Pancreas (tissue), 10 donors: ENCODE measurements at places on chromosomes 2 and 18. TPM values are rescaled to one million over a fixed set of nuclear protein-coding genes. Genes with fewer than 3 reads are reported as not detected.

DNA sequence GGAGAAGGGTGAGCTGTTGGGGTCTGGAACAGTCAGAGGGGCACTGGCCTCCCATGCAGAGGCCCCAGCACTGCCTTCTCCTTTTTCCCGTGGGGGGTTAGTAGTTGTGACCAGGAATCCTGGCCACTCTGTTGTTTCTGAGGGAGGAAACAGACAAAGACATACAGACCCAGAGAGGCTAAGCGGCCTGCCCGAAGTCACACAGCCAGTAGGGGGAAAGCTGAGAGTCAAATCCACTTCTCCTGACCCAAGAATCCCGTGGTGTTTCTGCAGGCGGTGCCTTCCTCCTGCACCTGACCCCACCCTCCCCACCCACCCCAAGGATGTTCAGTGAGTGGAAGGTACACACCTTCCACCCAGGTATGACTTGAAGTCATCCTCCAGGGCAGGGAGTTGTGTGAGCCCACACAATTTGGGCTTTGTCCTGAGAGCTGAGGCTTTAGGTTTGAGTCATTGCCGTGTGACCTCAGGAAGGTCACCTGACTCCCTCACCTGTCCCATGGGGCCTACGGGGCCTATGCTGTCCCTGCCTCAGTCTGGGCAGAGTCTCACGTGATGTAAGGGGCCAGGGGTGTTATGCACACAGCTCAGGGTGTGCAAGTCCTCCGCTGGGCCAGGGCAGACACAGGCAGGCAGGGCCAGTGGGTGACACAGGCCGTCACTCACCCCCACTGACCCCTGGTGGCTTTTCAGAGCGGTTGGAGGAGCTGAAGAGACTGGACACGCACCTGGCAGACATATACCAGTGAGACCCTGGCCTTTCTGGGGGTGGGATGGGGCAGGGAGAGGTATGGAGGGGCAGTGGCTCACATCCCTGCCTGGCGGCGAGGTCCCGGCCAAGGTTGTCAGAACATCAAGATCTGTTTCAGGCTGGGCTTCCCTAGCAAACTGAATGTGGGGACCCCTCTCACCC is 5.0 kb downstream of the NT5DC4 start:
- DNase-seq: no peak

DNA sequence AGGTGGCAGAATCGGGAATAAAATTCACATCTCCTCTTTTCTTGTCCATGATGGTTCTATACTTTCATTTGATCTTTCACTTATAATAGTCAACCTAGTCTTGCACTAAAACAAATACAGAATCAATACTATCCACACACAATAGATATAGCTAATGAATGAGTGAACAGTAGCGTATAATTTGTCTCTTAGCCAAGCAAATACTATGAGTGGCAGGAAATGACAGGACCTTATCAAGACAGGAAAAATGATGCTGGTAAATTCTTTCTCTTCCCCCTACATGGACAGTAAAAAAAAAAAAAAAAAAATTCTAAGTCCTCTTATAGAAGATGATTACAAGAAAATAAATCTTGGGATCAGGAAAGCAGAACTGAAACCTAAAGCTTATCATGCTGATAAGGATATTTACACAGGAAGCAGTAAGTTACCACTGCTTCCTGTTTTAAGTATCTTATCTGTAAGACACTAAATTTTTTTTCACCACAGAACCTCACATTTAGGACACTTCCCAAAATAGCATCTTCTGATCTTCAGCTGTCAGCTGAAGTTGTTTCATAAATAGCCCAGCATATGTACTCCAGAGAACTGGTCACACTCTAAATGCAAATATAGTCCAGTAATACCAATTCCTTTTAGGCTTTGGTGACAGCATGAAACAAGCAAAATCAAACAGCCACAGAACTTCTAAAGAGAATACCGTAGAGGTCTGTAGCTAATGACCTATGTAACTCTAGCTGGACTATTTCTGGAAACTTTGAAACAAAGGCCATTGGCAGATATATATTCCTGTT is 27.0 kb downstream of the IRS1 start:
- DNase-seq: no peak

DNA sequence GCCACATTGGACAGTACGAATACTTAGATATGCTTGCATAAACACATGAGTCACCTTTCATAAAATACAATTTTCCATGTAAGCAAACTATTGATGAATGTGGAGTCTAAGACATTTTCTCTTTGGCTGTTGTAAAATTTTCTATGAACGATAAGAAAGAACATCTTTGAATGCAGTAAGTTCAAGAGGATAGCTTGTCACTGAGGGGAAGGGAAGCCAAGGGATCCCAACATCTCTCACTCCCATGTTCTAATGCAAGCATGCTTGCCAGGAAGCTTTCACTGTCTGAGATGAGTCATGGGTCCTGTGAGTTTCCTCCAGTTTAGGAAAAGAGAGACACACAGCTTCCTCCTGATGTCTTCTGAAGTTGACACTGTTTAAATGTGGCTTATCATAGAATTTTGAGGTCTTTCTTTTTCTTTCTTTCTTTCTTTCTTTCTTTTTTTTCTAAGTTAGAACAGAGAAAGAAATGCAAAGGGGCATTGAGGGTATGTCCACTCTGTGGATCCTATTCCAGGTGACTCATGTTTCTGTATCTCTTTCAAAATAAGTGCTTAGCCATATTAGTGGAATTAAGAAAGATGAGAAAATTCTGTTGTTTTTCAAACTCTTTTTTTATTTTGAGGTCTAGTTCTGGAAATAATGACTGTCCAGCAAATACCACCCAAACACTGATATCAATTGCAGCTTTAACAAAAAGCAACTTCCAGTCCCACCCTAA is 146.6 kb downstream of the RDH14 start:
- no peak for DNase-seq

GRCh38 chr2:176114120-176114929 is 2.3 kb upstream of the HOXD10 start:
- DNase-seq: no peak

- DNase-seq: no peak
Observed at GRCh38 chr2:232781765-232782164, 5.4 kb upstream of the KCNJ13 start.

GRCh38 chr18:56197241-56197859 is 441.0 kb downstream of the TXNL1 start:
- no peak for DNase-seq

DNA sequence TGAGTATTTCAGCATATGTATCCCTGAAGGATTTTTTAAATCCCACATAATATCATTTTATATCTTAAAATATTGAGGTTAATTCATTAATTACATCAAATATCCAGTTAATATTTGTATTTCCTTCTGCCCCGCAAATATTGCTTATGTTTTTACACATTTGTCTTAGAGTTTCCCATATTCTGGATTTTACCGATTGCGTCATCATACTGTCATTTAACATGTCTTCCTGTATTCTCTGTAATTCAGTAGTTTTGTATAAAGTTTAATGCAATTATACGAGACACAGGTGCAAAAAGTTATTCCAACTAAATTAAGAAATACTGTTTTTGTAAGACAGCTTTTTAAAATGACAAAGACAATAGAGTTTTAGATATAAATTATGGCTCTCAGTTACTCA is 33.5 kb upstream of the UBXN4 start:
- no peak for DNase-seq

GRCh38 chr2:75055820-75056675 is 97.6 kb downstream of the POLE4 start:
- no peak for DNase-seq

The BAZ2B gene
- total RNA-seq: 52.1 TPM

The MAP3K19 gene
- total RNA-seq: not detected
